Stimulated activated CD4-positive, alpha-beta T cell treated with anti-CD3 and anti-CD28 coated beads, Interleukin-12 subunit alpha, Interleukin-12 subunit beta, amount 100 ng/mL, for 48 hours (primary cell): ENCODE measurements at places on chromosomes 11 and 22.

GRCh38 chr11:14445542-14446530, 53.8 kb downstream of the COPB1 start:
- no peak for DNase-seq

- DNase-seq = no peak
Observed at GRCh38 chr11:75775056-75775455, 6.5 kb downstream of the DGAT2 start.

- no peak for DNase-seq
Observed at GRCh38 chr11:36016263-36016662, 72.4 kb downstream of the LDLRAD3 start.

GRCh38 chr11:32751381-32751780, 43.1 kb downstream of the CCDC73 start:
- DNase-seq = no peak

DNA sequence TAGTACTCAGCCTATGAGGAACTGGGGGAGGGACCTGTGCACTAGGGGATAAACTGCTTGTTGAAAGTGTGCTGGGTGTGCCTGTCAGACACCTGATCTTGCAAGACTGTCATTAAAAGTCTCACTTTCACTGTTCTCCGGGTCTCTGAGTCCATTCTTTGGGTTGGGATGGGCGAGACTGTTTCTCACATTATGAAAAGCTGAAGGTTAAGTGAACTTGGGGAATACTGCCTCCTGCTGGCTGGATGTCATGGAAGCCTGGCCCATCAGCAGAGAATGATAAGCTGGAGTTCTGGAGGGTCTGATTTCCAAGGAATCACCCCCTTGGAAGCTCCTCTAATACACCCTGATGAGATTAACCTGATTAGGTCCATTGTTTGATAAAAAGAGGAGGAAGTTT, 9.0 kb upstream of the VPREB1 start:
- DNase-seq = peak; percentile 33

DNA sequence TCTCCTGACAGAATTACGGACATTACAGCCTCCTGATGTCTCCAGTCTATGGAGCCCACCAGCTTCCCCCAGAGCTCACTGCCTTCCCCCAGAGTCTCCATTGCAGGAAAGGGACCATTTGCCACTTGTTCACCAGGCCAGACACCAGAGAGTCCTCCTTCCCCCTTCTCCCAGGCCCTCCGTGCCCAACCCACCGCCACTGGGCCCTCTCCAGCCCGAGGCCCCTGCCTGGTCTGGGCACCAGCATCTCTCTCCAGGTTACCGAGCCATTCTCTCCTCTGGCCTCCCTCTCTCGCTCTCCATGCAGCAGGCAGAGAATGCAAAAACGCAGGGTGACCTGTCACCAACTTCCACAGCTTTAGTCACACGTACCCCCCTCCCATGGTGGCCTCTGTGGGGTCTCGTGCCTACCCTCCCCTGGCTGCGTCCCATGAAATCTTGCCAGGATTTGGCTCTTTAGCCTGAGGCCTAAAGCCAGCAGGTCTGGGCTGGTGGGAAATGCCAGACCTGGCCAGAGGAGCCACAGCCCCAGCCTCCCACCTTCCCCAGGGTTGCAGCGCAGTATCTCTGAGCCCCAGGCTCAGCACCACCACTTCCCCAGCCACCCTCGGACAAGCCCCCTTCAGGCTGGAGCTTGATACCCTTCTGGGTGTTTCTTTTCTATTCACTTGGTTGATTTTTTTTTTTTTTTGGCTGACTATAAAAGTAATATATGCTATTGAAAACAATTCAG, 6.8 kb upstream of the SERPINH1 start:
- DNase-seq = no peak

DNA sequence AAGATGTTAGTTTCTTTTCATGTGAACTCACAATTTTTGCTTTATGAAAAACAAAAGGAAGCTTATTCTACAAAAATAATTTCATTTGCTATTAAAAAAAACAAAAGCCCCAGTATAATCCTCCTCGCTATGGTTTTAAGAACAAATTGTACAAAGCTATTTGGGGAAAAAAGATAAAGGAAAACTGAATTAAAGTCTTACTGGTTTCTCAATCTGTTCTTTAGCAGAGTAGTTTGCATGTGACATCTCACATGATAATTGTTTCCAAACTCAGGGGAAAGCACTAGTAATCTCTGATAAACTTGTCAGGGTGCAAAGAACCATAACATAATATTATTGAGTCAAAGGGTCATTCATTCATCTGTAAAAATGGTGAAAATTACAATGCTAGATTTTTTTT, 2.9 kb upstream of the DDI1 start:
- no peak for DNase-seq

DNA sequence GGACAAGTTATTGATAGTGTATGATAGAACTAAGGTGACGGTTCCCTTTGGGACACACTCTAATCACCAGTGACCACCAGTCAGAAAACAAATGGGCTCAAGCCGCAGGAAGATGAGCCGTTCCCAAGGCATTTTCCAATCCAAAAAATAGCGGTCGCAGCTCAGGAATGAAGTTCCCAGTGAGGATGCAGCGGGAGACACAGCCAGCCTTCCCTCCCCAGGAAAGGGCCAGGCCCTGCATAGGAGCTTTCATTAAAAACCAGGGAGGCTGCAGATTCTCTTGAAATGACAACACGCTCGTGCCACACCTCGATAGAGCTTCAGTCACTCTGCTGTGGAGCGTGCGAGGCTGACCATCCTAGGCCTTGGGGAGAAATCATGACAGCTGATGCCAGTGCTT, 65.8 kb upstream of the WNT7B start:
- no peak for DNase-seq

GRCh38 chr22:47380692-47381091, 618.2 kb downstream of the TBC1D22A start:
- no peak for DNase-seq

DNA sequence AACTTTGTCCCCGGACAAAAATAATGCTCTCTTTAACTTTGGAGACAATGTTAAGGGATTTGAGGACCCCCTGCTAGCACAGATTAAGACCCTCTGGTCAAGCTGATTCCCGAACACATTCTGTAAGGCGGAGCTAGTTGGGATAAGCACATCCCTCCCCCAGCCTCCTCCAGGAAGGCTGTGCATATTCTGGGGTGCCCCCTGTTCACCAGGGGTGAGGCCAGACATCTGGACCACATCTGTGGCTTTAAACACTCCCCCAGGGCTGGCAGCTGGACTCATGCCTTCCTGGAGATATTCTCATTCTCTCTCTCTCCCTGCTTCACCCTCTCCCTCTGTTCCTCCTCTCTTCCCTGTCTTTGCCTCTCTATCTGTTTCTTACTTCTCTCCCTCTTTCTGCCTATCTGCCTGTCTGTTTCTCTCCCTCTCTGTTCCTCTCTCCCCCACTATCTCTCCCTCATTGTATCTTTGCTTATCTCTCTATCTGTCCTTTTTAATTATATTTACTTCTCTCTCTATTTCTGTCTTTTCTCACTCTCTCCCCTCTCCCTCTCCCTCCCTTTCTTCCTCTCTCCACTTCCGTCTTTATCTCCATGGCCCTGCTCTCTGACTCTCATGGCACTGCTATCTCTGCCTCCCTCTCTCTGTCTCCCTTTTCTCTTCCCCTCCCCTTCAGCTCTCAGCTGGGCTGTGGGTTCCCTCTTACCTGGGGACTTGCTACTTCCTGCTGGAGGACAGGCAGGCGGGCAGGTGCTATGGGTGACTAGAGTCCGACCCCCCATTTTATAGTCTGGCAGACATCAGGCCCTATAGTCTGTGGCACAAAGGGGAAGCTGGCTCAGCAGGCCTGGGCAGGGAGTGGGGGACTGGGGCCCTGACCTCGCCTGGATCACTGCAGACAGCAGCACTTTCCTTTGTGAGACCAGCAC, at the start of gene CRYBB1:
Gene CRYBB1 (minus strand): TSS at position 757 of the 929 bp plus-strand sequence. CDS start 1,708 bp downstream, outside the sequence.
- no peak for DNase-seq

GRCh38 chr11:111454561-111455192, 57.5 kb downstream of the BTG4 start:
- DNase-seq = peak; percentile 53

DNA sequence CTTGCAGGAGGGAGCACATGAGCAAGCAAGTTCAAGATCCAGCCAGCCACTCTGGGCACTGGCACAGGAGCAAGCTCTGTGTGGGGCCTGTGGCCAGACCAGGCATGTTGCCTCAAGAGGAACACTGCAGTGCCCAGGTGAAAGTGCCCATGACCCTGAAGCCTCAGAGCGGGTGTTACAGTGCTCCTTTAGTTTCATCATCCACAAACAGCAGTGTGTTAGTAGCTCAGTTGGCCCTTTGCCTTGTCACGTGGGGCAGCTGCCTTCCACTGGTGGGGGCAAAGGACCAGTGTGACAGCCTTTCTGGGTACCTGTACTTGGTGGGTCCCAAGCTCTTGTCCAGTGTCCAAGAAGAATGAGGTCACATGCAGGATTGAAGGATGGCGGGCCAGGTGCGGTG, 3.0 kb upstream of the EI24 start:
- DNase-seq = no peak

- no peak for DNase-seq
Observed at GRCh38 chr11:27468209-27468994, 4.2 kb downstream of the LGR4 start.

GRCh38 chr11:80338231-80338630, 897.4 kb upstream of the TENM4 start:
- no peak for DNase-seq

GRCh38 chr11:120547811-120548681, 36.5 kb downstream of the GRIK4 start:
- DNase-seq = no peak

DNA sequence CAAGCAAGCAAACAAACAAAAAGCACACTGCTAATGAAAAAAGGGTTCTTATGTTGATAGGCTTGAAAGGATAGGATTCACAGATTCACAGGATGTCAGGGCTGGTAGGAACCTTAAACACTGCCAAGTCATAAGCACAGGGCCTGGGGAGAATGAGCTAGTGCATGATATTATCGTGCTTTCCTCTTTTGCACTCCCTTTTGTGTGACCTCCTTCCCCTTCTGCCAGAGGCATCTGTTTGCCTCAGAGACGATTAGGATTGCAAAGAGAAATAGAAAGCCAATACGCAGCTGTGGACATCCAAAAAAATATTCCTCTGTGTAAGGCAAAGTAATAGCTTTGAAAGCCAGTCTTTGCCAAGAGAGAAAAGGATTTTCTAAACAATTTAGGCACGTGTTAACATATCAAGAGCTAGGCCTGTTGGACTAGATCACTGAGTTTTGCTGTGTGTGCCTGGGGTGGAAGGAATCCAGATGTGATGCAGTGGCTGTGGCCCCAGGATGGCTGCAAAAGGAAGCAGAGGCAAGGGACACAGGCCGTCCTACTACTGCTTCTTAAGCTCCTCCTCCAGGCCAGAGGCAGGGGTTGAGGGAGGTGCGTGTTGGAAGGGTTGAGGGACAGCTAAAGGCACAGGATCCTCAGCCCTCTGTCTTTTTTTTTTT, 30.6 kb downstream of the MCHR1 start:
- DNase-seq = no peak
